ENCODE measurements at places on chromosomes 5 and 9.
A peak's percentile ranks its signal among the peaks of the same experiment; 100 is the strongest.

DNA sequence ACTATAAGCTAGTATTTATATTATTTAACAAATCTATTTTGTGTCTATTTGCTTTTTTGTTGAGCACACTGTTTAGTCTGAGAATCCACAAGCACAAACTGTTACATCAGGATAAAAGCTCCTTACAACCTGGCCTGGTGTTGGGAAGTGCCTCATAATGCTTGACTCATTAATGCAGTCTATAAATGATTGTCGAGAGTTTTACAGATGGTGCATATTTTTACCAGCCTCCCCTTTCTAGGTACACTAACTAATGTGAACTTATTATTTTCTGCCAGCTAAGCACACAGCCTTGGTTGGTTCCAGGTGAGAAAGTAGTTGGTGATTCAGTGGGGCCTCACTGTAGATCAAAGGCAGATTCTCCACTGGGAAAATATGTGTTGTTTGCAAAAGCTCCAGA, 151.0 kb upstream of the ADAMTS16 start:
- DNase-seq = no peak

DNA sequence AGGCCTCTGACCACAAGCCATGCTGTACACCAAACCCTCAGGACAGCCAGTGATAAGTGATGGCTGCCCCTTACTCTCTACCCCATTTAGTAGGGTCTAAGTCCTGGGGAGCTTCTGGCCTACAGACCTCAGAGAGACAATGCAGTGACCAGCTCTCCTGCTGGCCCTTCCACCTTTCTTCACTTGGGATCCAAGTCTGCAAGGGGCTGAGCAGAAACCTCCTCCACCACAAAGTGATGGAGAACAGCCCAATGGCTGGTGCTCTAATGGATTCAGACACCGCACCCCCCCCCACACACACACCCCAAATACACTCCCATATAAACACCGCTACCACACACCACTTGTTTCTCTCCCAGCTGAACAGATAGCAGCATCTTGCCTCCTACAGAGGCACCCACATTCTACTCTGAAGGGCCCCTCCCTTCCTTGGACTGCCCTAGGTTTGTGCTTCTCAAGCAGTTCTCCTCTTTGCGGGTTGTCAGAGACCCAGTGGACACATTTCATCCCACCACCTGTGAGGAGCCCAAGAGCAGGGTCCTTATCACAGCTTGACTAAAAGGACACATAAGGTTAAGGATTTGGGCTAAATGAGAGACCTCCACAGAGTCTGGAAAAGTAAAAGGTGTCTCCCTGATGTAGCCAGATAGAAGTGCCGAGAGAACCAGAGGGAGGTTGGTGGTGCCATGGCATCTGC, 1.3 kb upstream of the PDLIM4 start:
- peak; percentile 1 for DNase-seq

- no peak for DNase-seq
These were observed 310.7 kb downstream of the ASTN2 start for GRCh38 chr9:117104206-117104605.

DNA sequence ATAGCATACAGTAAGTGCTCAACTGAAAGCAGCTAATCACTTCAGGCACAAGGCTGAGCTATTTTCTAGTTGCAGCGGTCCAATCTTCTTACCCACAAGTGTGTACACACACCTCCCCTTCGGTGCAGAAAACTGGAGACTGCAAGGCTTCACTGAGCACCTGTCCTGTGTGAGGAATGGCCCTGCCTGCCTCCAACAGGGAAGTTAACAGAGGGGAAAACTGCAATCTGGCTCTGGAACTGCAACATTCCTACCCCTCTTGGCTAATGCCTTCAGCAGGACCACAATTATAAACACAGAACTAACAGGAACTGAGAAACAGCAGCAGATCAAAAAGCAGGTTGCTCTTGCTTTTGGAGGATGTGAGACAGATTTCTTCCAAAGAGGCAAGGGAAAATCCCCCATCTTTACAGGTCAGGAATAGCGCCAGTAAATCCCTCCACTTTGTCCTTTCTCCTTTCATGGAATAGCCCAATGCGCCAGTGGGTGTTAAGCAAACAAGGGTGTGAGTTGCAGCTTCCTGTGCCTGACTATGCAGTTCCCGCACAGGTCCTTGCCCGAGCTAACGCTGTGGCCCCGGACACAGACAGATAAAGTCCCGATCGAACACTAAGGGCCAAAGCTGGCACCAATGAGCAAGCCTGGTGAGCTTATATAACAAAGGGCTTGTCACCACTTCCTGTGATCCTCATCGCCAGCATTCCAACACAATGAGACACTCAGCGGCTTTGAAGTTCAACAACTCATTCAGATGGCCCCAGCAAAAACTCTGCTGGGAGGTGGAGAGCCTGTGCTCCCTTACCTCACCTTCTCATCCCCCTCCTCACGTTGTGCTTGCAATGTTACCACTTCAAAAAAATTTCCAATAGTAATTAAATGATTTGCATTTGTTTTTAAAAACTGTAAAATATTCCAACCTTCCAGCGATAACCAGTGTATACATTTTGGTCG, 21.5 kb downstream of the SHB start:
- peak; percentile 99 for DNase-seq

GRCh38 chr9:83475741-83476140, 62.5 kb downstream of the FRMD3 start:
- DNase-seq = no peak

Measured in Daoy (cell line).